Muscle of arm (tissue), 14 donors: ENCODE measurements at places on chromosomes 13 and 19.

- DNase-seq: no peak
These were observed 2.5 kb upstream of the NOVA2 start for GRCh38 chr19:45976178-45976577.

GRCh38 chr13:24103782-24104372 lies 56.6 kb upstream of the SPATA13 start:
- no peak for DNase-seq

- peak; percentile 37 for DNase-seq
These were observed 744 bp upstream of the POU2F2 start for GRCh38 chr19:42132851-42133528.

DNA sequence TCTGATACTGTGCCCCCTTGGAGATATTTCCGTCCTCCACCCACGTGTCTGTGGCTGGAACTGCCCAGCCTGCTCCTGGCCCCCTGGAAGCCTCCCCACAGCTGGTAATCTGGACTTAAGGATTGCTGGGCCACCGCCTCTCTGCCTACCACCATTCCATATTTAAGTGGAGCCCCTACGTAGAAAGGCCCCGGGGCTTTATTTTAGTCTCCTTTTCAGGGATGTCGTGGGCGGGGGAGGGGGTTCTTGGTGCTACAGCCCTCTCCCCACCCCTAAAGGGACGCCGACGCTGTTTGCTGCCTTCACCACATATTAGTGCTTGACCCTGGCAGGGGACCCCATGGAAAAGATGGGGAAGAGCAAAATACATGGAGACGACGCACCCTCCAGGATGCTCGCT lies 2.7 kb upstream of the NOP53 start:
- DNase-seq: no peak

DNA sequence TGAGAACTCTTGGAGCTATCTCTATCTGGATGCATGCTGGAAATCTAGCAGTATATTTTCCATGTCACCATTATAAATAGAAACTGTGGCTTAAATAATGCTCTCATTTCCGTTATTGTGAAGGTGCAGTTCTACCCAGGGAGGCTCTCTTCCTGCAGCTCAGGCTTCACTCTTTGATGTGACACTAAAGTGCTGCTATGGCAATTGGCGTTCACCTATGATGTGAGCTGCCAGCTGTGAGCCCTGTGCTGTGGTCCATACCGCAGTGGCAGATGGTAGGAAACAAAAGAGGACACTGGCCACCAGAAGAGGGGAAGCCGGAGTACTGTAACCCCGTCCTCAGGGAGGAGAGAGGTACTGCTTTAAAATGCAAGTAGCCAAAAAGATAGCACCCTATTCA lies 40.6 kb upstream of the ZNF681 start:
- peak; percentile 9 for DNase-seq

DNA sequence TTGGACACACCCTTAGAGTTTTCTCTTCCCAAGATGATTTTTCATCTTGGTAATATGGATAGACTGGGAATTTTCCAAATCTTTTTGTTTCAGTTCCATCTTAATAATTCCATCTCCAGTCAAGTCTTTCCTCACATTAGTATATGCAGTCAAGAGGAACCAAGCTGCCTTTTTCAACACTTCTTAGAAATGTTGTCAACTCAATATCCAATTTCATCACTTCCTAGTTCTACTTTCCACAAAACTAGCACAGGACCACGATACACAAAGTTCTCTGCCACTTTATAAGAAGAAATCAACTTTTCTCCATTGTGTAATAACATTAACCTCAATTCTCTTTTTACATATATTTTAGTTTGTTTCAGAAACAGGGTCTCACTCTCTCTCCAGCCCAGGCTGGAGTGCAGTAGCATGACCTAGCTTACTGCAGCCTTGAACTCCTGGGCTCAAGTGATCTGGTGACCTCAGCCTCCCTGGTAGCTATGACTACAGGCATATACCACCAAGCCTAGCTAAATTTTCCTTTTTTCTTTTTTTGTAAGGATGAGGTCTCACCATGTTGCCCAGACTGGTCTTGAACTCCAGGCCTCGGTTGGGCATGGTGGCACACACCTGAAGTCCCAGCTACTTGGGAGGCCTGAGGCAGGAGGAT lies 15.5 kb downstream of the ZNF443 start:
- no peak for DNase-seq

DNA sequence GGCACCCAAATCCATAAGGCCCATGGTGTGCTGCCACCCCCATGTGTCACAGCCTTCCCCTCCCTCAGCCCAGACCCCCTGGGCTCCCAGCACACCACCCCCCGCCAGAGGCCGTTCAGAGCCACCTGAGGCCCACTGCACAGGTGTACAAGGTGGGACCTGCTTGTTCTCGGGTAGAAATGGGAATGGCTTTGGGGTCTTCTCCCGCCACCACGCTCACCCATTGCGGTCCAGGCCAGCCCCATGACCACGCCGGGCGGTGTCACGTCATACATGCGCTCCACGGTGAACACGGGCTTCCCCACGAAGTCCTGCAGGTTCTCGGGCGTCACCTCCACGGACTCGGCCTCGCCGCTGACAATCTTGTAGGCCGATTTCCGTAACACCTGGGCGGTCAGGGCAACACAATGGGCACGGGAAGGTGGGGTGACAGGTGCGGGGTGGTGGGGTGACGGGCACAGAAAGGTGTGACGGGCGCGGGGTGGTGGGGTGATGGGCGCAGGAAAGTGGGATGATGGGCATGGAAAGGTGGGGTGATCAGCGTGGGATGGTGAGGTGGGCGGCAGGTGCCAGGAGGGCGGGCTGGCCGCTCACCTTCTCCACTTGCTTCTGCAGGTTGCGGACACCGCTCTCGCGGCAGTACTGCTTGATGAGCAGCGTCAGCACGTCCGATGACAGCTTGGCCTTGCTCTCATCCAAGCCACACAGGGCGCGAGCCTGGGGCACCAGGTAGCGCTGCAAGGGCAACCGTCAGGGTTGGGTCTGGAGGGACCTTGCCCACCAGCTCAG lies 4.3 kb downstream of the RPL36 start:
- no peak for DNase-seq

GRCh38 chr13:111119966-111120365 lies 4.9 kb downstream of the ARHGEF7 start:
- no peak for DNase-seq

- DNase-seq: no peak
These were observed 219.9 kb downstream of the COG6 start for GRCh38 chr13:39875111-39875987.

DNA sequence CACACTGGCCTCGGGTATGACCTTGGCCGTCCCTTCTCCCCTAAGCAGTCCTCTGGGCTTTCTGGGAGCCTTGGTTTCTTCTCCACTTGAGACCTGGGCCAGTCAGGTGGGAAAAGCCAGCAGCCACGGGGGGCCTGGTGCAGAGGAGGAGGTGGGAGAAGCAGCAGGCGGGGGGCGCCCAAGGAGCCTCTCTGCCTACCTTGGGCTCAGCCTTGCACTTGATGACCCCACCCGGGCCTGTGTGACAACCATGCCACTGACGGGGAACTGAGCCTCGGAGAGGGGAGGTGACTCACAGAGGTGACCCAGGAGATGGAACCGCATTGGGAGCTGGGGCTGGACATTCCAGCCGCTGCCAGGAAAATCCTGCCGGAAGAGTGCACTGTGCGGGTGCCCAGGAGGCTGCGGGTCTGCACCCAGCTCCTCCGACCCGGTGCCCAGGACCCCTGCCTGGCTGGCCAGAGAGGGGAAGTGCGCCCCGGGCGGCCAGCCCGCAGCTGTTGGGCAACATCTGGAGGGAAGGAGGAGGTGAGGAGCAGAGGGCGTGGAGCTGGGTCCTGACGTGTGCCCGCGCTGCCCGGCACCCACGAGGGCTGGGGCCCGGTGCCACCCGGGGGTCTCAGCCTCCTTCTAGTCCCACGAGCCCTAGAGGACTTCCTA lies 23.4 kb upstream of the SLC7A10 start:
- DNase-seq: no peak

GRCh38 chr13:101698400-101698799 lies 245.9 kb downstream of the ITGBL1 start:
- no peak for DNase-seq

DNA sequence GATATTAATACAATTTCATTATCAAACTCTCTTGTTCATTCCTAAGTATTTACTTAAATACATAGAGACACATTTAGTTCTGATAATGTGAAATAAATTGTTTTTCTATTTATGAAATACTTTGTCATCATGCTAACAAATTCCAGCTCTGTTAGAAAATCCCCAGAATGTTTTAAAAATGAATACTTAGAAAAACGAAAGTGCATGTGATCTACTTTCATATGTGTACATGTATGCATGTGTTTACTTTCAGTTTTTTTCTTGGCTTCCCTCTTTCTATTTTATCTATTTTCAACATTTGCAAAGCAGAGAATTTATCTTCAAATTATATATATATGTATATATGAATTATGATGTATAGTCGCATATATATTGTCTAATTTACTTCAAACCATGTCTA lies 1110.0 kb upstream of the PCDH20 start:
- DNase-seq: no peak

- no peak for DNase-seq
These were observed 7.9 kb downstream of the VASP start for GRCh38 chr19:45515081-45515624.

DNA sequence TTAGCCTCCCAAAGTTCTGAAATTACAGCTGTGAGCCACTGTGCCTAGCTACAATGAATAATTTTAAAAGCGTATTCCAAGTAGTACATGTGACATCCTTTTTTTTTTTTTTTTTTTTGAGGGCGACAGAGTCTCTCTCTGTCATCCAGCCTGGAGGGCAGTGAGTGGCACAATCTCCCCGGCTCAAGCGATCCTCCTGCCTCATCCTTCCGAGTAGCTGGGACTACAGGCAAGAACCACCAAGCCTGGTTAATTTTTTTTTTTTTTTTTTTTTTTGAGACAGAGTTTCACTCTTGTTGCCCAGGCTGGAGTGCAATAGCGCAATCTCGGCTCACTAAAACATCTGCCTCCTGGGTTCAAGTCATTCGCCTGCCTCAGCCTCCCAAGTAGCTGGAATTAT lies 3.8 kb upstream of the PRR12 start:
- no peak for DNase-seq

DNA sequence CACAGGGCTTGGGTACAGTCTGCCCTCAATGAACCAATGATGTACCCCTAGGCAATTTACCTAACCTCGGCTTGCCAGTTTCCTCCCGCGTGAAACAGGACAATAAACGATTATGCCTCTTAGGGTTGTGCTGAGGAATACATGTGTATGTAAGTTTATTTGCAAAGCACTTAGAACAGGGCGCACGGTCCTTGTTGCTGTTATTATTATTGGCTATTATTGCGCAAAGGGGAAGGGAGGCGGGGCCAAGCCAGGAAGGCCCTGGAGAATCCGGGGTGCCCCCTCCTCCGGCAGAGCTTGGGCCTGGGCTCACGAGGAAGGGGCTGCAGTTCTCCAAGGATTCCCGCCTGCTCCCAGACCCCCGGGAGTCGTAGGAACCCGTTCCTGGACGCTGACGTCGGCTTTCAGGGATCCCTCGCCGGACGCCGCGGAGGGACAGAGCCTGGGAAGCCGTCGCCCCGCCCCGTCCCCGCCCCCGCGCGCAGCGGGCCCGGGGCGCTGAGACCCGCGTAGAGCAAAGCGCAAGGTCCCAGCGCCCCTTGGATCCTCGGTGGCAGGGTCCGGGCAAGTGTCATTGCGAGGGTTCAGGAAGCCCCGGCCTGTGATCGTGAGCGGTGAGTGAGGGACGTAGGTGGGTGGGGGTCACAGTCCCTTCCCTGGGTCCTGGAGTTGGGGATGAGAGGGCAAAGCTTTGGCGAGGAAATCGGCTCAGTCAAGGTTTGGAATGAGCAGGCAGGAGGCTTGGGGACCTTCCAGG lies at the start of gene TMEM91:
Gene TMEM91 (plus strand): TSS at position 293 of the 757 bp plus-strand sequence. CDS start 1,777 bp downstream, outside the sequence.
- peak; percentile 24 for DNase-seq

DNA sequence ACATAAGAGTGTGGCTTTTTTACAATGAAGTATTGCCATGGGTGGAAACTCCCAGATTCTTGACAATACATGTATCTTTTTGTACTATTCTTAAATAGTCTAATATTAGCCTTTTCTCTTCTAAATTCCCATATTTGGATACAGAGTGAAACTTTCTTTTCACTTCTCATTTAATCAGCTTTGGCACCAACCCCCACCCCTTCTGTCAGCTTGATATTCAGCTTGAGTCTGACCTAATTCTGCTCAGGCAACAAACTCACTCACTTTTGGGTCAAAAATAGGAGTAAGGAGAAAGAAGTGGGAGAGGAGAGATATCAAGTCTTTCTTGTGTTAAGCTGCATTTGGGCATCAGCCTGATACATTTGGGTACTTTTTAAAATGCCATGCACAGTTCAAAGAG lies 397.5 kb downstream of the COG6 start:
- no peak for DNase-seq

GRCh38 chr19:19502808-19503602 lies 12.3 kb downstream of the TSSK6 start:
- DNase-seq: no peak

DNA sequence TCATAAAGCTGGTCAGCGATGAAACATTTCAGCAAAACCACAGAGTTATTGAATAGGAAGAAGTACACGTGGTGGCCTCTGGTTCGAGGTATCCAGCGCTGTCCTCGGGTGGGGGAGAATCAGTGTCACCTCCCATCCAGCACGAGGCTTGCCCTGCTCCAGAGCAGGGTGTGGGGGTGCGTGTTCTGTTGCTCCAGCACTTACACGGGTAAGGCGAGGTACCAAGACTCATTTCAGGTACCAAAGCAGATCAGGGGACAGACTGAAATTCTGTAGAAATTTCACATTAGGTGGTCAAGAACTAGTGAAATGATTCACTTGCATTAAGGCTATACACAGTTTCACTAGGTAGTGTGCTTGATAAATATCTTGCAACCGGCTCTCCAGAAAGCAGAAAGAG lies 164.2 kb upstream of the SOX1 start:
- DNase-seq: no peak

DNA sequence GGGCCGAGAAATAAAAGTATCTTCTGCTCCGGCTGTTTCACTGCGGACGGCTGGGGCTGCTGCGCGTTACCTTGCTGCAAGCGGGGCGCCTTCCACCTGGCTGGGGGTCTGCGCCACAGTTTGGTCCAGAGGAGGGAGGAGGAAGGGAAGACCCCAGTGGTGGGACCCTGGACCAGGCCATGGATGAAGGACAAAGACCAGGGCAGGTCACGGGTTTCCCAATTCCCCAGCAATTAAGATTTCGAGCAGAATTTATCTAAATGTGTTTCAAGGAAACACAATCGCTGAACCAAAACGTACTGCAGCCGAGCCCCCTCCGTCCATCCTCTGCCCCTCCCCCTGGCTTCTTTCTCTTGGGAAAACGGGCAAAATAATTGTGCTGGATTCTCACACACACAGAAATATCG lies 2.9 kb downstream of the SOX1 start:
- no peak for DNase-seq

DNA sequence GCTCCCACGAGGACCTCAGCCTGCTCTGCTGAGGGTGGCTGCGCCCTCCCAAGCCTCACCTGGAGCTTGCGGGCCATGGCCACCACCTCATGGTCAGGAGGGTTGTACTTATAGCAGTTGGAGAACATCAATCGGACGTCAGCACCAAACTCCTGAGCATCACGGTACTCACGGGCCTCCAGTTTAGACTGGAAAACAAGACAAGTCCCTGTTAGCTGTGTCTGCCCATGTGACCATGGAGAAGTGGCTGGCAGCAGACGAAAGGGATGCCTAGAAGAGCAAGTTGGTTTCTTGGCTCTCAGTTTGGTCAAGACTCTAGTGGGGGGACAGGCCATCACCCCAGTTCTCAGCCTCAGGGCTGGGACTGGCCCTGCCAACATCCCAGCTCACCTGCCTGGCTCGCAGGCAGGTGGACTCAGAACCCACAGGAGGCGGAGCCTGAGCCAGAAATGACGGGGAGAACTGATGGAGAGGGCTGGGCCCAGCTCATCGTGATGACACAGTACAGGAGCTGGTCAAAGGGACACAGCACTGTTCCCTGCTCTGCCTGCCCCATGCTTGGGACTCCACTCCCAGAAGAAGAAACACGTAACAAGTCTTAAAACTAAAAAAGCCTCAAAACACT lies 31.2 kb upstream of the EPHX3 start:
- DNase-seq: no peak

- DNase-seq: no peak
These were observed 82.3 kb downstream of the RNASEH2B start for GRCh38 chr13:50991579-50992521.
